H1 (cell line): ENCODE measurements at places on chromosomes 6 and 20. TPM values are rescaled to one million over a fixed set of nuclear protein-coding genes. Genes with fewer than 3 reads are reported as not detected.
A peak's percentile ranks its signal among the peaks of the same experiment; 100 is the strongest.

The ADTRP gene
- total RNA-seq = 0.45 TPM in 1 of 2 replicates, not detected in the other

- no peak for DNase-seq
These were observed 143.4 kb upstream of the RPS6KA2 start for GRCh38 chr6:166770216-166771116.

DNA sequence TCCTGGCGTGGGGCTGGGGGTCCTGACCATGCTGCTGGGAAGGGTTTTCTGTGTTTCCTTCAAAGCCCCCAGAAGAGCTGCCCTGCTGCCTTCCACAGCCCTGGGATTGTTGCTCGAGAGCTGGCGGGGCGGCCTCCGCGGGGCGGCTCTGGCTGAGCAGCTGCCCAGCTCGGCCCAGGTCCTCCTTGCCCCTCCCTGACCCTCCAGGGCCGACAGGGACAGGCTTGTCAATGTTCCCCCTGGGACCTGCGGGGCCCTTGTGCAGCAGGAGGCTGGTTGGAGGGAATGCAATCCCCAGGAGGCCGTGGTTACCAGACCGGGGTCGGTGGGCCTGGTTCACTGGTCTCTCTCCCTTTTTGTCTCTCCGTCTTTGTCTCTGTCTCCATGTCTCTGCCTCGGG, 19.9 kb downstream of the GATA5 start:
- DNase-seq = no peak

- no peak for DNase-seq
These were observed 27.7 kb downstream of the FAM50B start for GRCh38 chr6:3876866-3877265.

GRCh38 chr20:2523919-2524708, 12.3 kb upstream of the TMC2 start:
- DNase-seq = peak; percentile 49

The OOEP gene
- total RNA-seq = 0.41 TPM in 1 of 2 replicates, not detected in the other

DNA sequence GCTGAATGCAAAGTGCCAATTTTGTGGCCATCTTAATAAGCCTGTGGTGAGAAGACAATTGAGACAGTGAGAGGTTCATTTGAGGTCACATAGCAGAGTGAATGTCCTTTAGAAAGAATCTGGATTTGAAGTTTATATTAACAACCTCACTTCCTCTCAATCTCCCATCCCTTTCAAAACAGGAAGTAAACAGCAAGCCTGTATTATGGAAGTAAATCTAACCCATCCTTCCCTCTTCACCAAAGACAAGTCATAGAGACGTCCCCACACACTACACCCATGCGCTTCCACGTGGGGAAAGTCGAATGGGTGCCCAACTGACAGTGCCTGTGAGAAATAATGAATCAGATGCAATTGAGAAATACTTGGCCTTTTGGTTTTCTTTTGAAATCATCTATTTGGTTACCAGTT, 28.8 kb upstream of the CCND3 start:
- DNase-seq = no peak

GRCh38 chr6:124334359-124334758, 530.7 kb downstream of the NKAIN2 start:
- no peak for DNase-seq

DNA sequence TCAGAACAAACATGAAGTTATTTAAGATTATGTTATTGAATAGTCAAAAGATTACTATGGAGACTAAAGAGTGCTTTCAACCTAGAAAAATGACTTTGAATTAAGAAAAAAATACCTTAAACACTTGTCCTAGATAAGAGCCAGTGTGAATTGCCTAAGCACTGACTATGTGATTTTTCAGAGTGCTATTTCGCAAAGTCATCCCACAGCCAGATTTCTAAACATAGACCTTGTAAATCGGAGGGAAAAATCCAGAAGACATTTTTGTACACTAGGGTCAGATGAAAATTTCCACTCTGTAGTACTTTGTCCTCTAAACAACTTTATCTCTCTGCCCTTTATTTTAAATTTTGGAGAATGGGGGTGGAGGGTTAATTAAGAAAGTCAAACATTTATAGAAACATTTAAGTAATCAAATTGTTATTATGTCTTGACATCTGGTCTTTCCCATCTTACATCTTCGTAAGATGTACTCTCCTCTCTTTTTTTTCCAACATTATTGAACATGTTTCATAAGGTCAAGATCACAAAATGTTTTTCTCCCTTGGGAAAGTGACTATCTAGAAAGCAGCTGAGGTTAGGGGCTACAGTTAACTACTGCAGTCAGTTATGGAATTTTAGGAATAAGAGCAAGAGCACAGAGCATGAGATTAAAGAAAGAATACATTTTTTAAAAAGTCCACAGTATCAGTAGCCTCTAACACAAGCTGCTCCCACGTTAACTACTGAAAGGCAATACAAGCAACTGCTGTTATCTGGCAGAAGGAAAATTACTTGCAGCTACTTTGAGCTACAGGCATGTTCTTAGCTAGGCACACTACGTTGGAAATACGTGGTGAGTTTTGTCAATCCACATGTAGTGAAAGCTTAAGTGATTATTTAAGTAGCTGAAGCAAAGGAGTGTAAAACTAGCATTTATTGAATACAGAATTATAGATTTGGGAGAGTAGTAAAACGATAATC, 648.5 kb downstream of the HTR1B start:
- DNase-seq = no peak

The CGA gene
- not detected in 2 replicates for total RNA-seq

GRCh38 chr6:32790306-32790705, 26.5 kb downstream of the HLA-DOB start:
- no peak for DNase-seq

DNA sequence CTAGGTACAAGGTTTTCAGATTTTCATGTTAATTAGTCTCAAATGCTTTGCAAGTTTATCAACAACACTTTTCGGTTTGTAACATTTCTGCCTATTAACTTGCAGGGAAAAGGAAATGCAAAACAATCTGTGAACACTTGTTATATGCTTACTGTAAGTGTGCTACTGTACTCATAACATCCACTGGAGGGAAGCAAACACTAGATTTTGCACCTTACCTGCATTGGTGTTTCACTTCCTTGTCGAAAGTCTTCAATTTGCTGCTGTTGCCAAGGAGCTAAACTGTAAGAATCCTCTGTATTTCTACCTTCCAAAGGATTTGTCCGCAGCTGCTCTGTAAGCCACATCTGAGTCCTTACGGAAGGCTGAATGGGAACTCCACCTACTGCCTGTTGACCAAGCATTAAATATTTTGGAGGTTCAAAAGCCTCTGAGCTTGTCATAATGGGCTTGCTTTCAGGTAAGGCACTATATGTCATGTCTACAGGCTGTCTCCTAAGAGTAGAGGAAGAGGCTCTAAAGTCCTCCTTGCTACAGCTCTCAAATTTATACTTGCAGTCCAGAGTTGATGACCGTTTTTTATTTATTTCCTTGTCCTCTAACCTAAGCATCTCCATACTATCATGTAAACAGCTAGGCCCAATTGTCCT, 17.3 kb downstream of the PLN start:
- no peak for DNase-seq

The IMPG1 gene
- not detected in 2 replicates for total RNA-seq

The TNFRSF6B gene
- total RNA-seq = not detected in 2 replicates

- no peak for DNase-seq
These were observed 28.2 kb upstream of the CCN5 start for GRCh38 chr20:44686934-44687333.

- no peak for DNase-seq
These were observed 282.6 kb upstream of the EYS start for GRCh38 chr6:65989676-65990075.

DNA sequence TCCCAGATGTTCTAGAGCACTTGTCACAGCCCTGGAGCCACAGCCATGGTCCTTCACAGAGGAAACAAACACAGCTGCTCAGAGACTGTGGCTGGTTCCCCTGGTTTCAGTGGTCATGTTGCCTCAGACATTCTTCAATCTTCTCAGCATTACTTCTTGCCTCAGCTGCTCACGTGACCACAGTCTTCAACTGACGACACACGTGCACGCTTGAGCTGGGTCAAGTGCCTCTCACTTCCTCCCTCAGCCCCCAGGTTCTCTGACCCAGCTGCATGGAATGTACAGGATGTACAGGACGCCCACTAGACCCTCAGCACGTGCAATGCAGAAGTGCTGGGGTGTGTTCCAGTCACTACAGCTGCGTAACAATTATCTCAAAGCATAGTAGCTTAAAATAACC, 159.8 kb upstream of the GGTLC1 start:
- no peak for DNase-seq
